ENCODE measurements at places on chromosomes 5 and 9.

DNA sequence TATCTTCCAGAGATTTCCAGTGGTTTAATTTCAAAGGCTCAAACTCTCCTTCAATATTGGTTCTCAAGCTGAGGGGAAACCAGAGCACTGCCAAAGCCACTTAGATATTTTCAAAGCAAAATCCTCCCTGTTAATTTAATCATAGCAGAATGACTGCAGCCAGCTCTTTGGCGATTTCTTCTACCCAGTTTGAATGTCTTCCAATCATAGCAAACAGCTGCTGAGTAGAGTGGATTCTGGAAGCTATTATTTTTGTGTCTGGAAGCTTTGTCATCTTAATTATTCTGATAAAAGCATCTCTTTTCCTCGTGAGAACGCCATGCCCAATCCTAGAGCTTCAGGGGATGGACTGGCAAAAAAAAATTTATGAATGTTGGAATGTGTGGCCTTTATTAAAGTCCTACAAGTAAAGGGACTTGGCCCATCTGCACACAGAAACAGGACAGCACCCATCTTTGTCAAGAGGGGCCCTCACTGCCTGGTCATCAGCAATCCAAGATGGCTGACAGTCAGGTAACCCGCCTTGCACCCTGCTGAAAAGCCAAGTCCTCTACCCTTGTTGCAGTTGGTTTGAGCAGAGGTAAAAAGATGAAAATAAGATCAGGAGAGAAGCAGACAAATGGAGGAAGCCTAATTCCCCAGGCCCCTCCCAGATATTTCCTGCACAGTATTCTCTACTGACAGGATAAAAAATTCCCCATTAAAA lies 125.1 kb downstream of the SUSD1 start:
- DNase-seq: no peak

GRCh38 chr5:140794595-140795258 lies at the start of gene PCDHA2:
Gene PCDHA2 (plus strand): TSS chr5:140794852.
- DNase-seq: no peak

DNA sequence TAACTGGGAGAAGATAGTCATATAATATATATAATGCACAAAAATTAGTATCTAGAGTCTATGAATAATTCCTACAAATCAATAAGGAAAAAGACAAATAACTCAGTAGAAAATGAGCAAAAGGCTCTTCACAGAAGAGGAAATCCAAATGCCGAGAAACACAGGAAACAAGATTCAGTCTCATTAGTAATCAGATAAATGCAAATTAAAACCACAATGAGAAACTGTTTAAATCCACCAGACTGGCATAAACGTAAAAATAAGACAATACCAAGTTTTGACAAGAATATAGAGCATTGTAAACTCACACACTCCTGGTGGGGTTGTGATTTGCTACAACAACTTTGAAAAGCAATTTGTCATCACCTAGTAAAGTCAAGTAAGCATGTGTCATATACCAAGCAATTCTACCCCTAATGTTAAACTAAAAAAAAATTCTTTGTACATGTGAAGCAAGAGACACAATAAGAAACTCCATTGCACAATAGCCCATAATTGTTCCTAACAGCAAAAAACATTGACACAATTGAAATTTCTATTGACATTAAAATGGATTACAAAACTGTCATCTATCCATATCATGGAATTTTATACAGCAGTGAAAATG lies 21.0 kb upstream of the UBLCP1 start:
- DNase-seq: no peak

- DNase-seq: peak; percentile 42
Observed at GRCh38 chr9:126791406-126792230, 13.2 kb upstream of the ZBTB43 start.
